ENCODE measurements at places on chromosomes 3 and 15. TPM values are rescaled to one million over a fixed set of nuclear protein-coding genes. Genes with fewer than 3 reads are reported as not detected.

CPNE9 gene
- total RNA-seq: under 0.01 TPM

SMCO1 gene
- total RNA-seq: 0.34 TPM

HRG gene
- not detected for total RNA-seq

CLDN11 gene
- total RNA-seq: 272 TPM

EEFSEC gene
- total RNA-seq: 16.1 TPM

PLA2G4B gene
- total RNA-seq: 0.45 TPM

IFT80 gene
- total RNA-seq: 28.7 TPM

ZNF662 gene
- 1.0 TPM for total RNA-seq

ACTC1 gene
- not detected for total RNA-seq

FBXW12 gene
- total RNA-seq: not detected

LTF gene
- not detected for total RNA-seq

CNTN6 gene
- not detected for total RNA-seq

CILP gene
- total RNA-seq: under 0.01 TPM

TMPRSS7 gene
- not detected for total RNA-seq

AADACL2 gene
- total RNA-seq: not detected

CNTN3 gene
- 0.84 TPM for total RNA-seq

CHRM5 gene
- total RNA-seq: not detected

OXTR gene
- total RNA-seq: 7.6 TPM

HERC2 gene
- 17.1 TPM for total RNA-seq

CADPS gene
- 0.50 TPM for total RNA-seq

NME9 gene
- total RNA-seq: not detected

SLC22A13 gene
- not detected for total RNA-seq

IMPG2 gene
- under 0.01 TPM for total RNA-seq

MNS1 gene
- total RNA-seq: 3.4 TPM

ZKSCAN7 gene
- 5.2 TPM for total RNA-seq

DNAH12 gene
- total RNA-seq: not detected

Data from bronchus fibroblast of lung (primary cell).